Uterine smooth muscle cell (primary cell): ENCODE measurements at places on chromosomes 4 and X. TPM values are rescaled to one million over a fixed set of nuclear protein-coding genes. Genes with fewer than 3 reads are reported as not detected.

RTL5 gene
- total RNA-seq, result 1.8 and 2.2 TPM in 2 replicates

CSN3 gene
- not detected in 2 replicates for total RNA-seq

MAGEB3 gene
- not detected in 2 replicates for total RNA-seq

LNX1 gene
- 0.11 and 0.25 TPM in 2 replicates for total RNA-seq

ATP11C gene
- total RNA-seq, result 41.7 and 42.7 TPM in 2 replicates

F11 gene
- not detected in 2 replicates for total RNA-seq

HPSE gene
- total RNA-seq, result 0.75 and 1.8 TPM in 2 replicates

TEX13D gene
- total RNA-seq, result not detected in 2 replicates

CT47B1 gene
- total RNA-seq, result not detected in 2 replicates

APELA gene
- total RNA-seq, result not detected in 2 replicates

HEPH gene
- 19.0 and 40.9 TPM in 2 replicates for total RNA-seq
